Right ventricle myocardium superior (tissue), 1 donor: ENCODE measurements at places on chromosomes 16 and 17. TPM values are rescaled to one million over a fixed set of nuclear protein-coding genes. Genes with fewer than 3 reads are reported as not detected.
A peak's percentile ranks its signal among the peaks of the same experiment; 100 is the strongest.

DNA sequence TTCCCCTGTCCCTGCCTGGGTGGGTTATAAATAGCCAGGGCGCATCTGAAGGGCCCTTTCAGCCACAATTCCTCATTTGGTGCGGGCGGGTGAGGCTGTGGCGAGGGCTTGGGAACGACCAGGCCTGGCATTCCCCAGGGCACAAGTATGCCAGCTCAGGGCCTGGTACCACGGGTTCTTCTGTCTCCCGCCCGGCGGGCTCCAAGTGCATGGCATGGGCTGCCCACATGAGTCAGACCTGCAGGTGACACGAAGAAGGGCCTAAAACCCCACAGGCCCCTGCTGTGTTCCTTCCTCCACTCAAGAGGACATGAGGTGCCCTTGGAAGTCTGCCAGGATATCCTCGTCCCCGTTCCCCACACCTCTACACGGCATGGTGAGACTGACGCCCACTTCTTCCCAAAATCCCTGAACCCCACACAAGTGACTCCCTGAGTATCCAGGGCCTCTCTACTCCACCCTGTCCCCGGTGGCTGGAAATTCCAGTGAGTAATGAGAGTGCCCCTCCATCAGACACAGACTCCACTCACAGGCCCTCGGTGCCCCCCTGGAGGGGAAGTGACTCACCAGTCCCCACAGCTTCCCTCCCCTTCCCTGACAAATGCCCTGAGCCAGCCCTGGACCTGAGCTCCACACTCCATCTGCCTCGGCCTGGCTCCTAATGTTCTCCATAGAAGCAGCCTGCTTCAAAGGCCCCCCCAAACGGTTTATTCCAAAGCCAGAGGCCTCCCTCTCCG lies 68.8 kb downstream of the ABR start:
- peak; percentile 79 for DNase-seq

Gene GSG1L
- total RNA-seq, result not detected

DNA sequence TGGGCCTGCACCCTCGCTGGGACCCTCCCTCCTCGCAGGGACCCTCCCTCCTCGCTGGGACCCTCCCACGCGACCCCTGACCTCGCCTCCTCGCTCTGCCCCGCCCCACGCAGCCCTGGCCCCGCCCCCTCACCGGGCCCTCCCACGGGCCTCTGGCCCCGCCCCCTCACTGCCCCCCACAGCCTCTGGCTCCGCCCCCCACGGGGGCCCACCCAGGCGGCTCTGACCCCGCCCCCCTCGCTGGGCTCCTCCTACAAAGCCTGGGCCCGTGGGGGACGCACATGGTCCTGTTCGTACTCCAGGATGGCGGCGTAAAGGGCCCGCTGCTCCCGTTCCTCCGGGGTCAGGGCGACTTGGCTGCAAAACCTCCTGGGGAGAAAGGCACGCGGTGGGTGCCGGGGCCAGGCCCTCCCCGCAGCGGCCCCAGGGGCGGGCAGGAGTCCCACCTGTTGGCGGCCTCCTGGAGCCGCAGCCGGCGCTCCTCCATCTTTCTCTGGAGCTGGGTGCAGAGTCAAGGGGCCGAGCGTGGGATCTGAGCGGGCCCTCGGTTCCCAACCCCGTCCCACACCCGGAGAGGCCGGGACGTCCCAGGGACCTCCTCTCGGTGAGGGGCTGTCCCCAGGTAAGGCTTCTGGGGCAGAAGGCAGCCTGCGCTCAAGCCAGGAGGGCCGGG lies 9.0 kb downstream of the VPS9D1 start:
- no peak for DNase-seq

- DNase-seq, result no peak
Observed at GRCh38 chr16:4351880-4352279, 759 bp upstream of the PAM16 start.

Gene SOST
- not detected for total RNA-seq

- no peak for DNase-seq
Observed at GRCh38 chr17:66675991-66676371, 158.9 kb upstream of the CACNG5 start.

- peak; percentile 51 for DNase-seq
Observed at GRCh38 chr16:24255456-24256371, at the start of gene CACNG3. Gene CACNG3, plus strand, starts transcription at chr16:24256335. Its CDS starts 420 bp downstream, at chr16:24256755.

Gene SAMD14
- total RNA-seq, result 0.78 TPM

Gene HS3ST3A1
- total RNA-seq, result 1.3 TPM

GRCh38 chr17:2822358-2822757 lies 26.1 kb downstream of the RAP1GAP2 start:
- no peak for DNase-seq

DNA sequence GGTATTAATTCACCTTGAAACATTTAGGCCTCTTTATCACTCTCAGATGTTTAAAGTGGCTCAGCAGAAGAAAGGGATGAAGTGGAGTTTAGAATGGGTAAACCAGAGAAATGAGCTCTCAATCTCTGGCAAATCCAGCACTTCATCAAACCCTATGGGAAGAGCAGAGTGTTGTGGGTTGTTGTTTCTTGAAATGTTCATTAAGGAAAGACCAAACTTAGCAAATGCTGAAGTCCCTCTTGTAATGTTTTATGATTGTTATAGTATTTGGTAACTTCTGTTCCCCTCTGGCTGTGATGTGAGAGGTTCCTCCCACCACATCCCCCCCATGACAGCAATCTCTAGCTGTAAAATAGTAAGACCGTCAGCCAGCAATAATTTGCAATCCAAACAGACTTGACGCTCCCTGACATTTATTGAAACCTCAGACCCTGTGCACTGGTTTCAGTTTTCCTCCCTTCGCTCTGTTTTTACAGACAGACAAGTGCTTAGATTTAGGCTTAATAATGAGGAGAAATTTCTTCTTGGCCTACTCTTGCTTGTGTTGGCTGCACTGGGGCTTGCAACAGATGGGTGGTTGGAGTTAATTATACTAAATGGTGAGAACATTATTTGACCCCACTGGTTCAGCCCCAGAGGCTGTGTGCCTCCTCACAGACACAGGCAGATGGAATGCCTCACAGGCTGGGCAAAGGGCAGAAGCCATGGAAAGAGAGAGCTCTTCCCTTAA lies 609.4 kb upstream of the SOX9 start:
- no peak for DNase-seq

DNA sequence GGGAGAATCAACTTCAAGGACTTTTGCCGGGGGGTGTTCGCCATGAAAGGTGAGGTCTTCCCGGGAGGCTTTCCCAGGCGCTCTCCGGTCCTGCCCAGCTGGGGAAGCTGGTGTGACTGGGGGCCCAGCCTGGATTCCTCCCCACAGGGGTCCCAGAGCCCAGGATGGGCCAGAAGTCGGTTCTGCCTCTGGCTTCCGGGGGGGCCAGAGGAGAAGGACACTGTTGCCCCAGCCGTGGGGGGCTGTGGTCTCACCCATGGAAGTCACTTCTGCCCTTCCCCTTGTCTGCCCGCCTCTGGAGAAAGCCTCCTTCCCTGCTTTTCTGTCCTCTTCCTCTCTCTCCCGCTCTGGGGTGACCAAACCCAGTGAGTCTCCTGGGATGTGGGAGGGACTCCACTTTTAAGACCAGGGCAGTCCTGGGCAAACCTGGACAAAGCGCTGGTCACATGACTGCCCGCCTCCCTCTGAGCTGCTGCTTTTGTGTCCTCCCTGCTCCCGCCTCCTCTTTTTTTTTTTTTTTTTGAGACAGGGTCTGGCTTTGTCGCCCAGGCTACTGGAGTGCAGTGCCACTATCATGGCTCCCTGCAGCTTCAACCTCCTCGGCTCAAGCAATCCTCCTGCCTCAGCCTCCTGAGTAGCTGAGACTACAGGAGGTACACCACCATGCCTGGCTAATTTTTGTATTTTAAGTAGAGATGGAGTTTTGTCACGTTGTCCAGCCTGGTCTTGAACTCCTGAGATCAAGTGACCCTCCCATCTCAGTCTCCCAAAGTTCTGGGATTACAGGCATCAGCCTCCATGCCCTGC lies 40.6 kb downstream of the RAB11FIP4 start:
- DNase-seq, result no peak

- DNase-seq, result no peak
Observed at GRCh38 chr17:44602390-44602789, 45.1 kb downstream of the FZD2 start.

DNA sequence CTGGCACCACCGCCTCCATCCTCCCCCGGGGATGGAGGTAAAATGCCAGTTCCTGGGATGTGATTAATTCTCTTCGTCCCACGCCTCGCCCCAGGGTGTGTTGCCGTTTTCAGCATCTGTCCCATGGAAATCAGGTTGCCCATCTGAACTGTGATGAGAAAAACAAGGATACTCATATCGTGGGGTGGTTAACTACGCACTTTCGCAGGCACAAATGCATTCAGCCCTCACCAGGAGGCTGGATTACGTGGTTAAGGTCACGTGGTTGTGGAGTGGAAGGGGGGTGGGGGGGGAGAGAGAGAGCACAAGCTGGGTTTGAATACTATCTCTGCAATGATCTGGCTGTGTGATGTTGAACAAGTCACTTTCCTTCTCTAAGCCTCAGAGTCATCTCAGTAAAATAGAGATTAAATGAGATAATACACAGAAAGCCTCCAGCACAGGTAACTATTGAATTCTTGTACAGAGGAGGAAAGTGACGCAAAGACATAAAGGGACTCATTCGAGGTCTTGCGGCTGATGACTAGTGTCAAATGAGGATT lies 74.7 kb downstream of the BMERB1 start:
- no peak for DNase-seq

DNA sequence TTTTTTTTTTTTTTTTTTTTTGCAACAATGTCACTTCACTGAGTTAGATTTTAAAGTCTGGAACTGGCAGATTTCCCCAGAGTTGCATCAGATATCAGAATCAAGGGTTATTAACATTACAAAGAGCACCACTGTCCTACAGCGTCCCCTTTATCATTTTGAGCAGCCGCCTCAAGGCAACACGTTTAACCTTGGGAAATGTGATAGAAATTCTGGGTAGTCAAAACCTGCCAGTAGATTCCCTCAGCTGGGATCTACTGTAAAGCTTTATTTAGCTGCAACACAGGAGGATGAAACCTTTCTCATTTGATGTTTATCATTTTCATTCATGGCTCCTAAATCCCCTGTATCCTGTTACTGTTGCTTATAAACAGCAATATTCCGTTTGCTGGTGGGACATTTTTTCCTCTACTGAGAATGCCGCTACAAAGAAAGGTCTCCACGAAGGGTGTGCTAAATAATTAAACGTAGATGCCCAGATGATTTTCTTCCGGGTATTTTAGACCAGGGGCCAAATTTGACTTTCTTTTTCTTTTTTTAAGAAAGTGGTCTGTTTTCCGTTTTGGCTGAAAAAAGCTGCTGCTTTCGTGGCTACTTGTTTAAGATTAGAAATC lies 436.1 kb upstream of the GOT2 start:
- no peak for DNase-seq

GRCh38 chr16:53666786-53667415 lies 36.8 kb downstream of the RPGRIP1L start:
- no peak for DNase-seq

GRCh38 chr16:27226976-27227705 lies 23.8 kb downstream of the KDM8 start:
- DNase-seq, result peak; percentile 32

DNA sequence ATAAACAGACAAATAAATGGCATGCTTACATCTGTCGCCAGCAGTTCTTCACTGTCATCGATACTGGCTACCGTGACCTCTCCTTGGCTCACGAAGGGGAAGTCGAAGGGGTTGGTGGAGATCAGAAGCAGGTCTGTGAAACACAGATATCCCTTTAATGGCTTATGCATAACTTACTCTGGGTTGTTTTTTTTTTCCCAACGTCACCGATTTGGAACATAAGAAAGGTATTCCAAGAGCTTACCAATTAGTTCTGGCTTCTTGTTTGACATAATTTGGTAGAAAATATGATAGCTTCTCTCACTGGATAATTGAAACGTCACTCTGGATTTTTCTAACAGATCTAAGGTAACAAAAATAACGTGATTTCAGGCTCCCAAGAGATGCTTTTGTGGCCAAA lies 18.2 kb downstream of the MYH13 start:
- no peak for DNase-seq

DNA sequence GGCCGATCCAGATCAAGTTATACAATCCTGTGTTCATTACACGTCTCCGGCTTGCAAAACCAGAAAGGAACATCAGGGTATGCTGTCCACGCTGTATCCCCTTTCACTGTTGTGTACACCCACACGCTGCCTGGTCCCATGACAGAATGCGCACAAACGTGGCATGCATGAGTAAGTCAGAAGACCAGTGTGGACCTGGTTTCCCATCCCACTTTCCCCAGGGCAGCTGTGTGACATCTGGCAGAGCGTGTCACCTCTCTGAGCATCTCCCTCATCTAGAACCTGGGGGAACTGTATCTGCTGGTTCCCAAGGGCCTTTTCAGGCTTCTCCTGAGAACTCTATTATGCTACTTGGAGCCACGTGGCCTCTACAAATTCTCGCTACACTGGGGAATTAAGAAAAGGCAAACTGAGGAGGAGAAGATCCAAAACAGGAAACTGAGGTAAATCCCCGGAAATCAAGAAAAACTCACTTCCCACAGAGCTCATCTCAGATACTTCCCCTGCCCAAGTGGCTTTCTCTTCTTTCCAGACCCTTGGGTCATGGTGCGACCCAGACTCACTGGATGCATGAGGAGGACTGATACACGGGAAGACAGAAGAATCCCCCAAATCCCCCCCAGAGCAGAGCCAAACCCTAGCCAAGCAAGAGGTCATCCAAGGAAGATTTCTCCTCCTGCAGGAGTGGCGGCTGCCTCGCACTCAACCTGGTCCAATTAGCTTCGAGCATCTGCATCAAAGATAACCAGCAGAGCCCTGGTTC lies 139.3 kb downstream of the GAS7 start:
- no peak for DNase-seq

Gene SLC35G6
- total RNA-seq, result not detected

Gene RND2
- 0.65 TPM for total RNA-seq

DNA sequence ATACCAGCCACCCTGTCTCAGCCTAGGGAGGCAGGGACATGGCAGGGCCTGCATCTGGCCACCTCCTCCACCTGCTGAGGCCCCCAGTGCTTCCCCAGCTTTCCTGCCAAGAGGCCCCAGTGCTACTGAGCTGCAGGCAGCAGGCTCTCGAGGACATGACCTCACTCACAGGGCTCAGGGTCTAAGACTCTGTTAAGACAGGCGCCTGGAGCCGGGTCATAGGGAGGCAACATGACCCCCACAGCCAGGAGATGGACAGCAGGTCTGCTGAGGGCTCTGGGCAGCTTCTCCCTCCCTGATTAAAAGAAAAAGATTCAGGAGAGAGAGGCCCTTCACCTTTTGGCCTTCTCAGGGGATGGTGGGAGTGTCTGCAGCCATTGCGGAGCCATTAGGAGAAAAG lies 23.2 kb upstream of the FASN start:
- DNase-seq, result no peak

GRCh38 chr17:13350466-13350865 lies 251.3 kb downstream of the HS3ST3A1 start:
- no peak for DNase-seq

DNA sequence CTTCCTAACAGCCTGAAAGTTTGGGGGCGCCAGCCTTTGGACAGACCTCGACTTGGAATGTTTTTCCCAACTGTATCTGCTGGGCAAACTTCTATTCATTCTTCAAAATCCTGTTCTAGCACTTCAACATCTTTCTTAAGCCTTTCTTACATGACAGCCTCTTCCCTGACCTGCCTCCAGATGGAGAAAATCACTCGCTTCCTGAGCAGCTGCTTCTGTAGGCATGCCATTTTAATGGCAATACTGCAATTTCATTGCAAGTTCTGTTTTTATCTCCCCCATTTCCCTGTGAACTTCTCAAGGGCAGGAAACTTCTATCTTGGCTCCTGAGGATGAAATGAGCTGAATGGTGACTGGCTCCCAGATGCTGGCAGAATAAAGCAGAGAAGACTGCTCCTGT lies 128.8 kb upstream of the ASIC2 start:
- DNase-seq, result no peak

GRCh38 chr17:49964769-49965523 lies 4.0 kb upstream of the DLX4 start:
- DNase-seq, result no peak

GRCh38 chr17:44636562-44636961 lies 19.7 kb upstream of the MEIOC start:
- DNase-seq, result no peak
